ENCODE measurements at places on chromosomes 5 and 9.

DNA sequence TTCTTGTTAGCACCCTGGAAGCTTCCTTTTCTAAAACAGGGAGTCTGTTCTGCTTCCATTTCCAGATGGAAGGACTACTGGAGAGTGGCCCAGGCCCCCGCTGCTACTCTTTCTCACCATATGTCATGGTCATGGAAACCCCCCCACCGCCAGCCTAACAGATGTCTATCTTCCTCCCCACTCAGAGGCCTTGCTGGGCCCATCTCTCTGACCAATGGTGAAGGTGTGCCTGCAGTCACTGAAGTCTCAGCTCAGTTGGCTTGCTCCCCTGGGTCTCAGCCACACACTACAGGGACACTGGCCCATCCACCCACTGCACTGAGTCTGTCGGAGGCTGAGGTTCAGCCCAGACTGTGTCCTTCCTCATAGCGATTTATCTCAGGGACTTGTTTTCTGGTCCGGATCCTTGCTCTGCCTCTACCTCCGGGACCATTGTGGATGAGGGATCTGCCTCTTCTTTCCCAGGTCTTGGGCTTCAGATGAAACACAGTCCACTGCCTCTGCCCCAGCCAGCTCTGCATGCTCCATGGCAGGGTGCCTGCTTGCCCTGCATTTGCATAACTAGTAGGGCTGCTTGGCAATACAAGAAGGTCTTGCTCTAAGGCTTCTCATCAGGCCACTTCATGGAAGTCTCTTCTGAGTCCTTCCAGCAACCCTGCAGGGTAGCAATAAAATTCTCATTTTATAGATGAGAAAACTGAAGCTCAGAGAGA, 30.8 kb downstream of the GALNT12 start:
- no peak for DNase-seq

DNA sequence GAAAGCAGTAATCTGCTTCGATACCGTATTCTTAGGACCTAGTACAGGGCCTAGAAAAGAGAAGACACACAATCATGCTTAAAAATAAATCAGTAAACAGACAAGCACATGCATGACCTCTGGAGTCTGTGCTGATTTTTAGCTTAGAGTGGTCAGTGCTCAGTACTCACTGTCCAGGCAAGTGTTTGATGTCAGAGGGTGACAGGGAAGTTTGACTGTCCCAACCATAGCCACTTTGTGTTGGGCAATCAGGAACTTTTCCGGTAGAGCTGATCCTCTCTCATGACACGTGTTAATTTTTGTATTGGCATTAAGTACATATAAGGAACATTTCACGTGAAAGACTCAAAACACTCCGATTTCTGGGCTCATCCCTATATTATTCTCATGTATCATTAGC, 464.7 kb upstream of the KLF4 start:
- DNase-seq = no peak

- no peak for DNase-seq
Measured at GRCh38 chr5:132877938-132878337, 4.5 kb downstream of the LEAP2 start.

DNA sequence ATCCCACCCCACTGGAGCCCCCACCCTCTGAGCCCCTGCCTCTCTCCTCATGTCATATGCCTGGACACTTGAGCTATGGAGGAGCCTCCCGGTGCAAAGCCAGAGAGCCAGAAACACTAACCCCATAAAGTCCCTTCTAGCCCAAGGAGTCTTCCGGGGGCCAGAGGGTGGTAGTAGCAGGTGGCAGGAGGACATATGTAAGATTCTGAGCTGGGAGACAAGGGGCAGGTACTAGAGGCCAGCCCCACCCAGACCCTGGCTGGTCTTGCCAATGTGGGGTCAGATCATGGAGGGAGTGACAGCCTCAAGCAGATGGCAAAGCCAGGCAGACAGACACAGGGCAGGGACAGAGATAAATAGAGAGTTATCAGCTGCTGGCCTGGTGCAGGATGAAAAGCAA, 63.4 kb downstream of the PSD2 start:
- DNase-seq = no peak

GRCh38 chr9:72384710-72385485, 19.9 kb upstream of the ZFAND5 start:
- no peak for DNase-seq

DNA sequence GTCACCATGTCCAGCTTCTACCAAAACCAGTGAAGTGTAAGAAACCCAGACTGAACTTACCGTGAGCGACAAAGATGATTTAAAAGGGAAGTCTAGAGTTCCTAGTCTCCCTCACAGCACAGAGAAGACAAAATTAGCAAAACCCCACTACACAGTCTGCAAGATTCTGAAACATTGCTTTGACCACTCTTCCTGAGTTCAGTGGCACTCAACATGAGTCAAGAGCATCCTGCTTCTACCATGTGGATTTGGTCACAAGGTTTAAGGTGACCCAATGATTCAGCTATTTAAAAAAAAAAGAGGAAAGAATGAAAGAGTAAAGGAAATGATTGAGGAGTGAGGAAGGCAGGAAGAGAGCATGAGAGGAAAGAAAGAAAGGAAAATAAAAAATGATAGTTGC, 19.8 kb downstream of the IL7R start:
- no peak for DNase-seq

GRCh38 chr5:82351297-82351696, 73.1 kb upstream of the RPS23 start:
- no peak for DNase-seq

GRCh38 chr5:149153751-149154610, 12.7 kb downstream of the ABLIM3 start:
- no peak for DNase-seq

DNA sequence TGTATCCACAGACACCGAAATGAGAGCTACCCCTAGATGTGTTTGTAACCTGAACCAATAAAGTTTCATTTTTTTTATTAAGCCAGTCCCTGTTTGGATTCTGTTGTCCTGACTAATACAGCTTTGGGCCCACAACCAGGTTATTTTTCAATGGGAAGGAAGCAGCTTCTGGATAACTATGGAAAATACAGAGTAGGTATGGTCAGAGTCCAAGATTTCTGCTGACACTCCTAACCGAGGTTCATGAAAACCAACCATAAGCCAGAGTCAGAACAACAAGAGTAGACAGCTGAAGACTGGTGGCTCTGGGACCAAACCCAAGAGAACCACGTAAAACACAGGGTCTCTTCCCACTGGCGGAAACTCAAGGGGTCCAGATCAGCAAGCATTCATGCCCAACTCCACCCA, 10.8 kb downstream of the KLF9 start:
- no peak for DNase-seq

- DNase-seq = no peak
Measured at GRCh38 chr5:1507457-1507856, 16.3 kb downstream of the LPCAT1 start.

- peak; percentile 30 for DNase-seq
Measured at GRCh38 chr5:57117596-57117995, 56.3 kb upstream of the GPBP1 start.

- DNase-seq = no peak
Measured at GRCh38 chr5:65133477-65134110, 348.1 kb downstream of the ADAMTS6 start.

DNA sequence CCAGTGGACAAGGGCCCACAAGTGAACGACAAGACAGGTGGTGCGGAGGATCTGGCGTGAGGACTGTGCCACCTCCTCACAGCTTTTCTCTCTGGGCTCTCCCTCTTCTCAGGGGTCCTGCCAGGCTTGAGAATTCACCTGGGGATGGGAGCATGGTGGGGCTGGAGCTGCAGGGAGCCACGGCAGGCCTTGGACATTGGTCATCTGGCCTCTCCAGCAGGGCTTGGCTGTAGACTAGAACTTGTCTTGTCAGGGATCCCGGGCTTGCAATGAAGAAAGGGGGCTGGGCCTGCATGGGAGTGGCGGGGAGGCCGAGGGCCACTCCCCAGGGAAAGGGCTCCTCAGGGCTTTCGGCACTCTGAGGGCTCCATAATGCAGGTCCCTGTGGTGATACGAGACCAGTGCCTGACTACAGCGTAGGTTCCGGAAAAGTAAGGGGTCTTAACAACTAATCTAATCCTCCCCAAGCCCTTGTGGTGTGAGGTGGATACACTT, 126.7 kb downstream of the MACROH2A1 start:
- no peak for DNase-seq

DNA sequence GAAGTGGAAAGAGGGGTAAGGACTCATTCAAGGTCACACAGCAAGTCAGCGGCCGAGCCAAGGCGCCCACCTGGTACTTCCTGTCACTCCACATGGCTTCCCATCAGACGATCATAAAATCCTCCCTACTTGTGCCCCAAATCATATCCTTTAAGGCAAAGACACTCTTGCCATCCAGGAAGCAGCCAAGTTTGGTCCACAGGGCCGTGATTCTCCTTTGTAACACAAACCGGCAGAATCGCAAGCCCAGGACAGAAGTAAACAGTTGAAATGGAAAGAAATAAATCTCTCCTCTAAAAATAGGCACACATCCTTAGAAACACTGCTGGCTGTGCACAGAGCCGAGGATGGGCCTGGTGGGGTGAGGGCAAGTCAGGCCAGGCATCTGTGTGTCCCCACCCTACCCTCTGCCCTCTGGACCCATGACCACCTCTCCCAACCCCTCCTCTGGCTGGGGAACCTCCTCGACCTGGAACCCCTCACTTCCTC, 30.5 kb downstream of the TMOD1 start:
- no peak for DNase-seq

DNA sequence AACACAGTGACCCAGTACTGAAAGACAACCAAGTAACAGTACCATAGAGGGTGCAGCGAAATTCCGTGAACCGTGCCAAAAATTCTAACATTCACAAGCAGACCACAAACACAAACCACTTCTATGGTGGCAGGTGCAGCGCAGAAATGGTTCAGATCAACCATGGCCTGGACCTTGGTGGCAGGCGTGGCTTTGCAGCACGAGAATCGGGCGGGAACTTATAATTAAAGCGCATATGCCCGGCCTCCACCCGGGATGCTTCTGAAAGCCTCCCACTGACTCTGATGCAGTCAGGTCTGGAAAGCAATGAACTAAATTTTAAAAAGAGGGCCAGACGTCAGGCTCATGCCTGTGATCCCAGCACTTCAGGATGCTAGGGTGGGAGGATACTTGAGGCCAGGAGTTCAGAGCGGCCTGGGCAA, 68.0 kb upstream of the TBC1D9B start:
- no peak for DNase-seq

GRCh38 chr9:133823189-133824105, 85.3 kb upstream of the SARDH start:
- DNase-seq = no peak

DNA sequence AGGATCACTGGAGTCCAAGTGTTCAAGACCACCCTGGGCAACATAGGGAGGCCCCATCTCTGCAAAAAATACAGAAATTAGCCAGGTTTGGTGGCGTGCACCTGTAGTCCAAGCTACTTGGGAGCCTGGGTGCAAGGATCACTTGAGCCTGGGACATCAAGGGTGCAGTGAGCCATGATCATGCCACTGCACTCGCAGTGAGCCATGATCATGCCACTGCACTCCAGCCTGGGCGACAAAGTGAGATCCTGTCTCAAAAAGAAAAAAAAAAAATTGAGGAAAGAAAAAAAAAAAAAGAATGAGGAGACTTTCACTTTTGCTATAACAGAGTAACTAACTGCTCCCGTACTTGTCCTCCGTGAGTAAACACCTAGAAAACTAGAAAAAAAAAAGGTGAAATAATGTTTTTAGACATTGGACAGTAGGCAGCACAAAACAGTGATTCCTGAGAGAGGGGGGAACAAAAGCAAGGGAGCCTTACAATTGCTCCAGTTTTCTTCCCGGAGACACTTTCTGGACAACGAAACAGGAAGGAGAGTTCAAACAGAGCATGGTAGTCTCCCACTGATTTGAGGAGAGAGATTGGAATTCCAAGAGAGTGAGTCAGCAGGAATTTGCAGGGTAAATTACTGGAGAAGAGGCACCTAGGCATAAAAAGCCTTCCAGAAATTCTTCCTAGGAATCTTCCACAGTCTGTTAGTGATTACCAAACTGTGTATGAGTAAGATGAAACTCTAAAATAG, 6.9 kb upstream of the ZBTB5 start:
- DNase-seq = no peak

- DNase-seq = no peak
Measured at GRCh38 chr5:159420940-159421339, 90.7 kb upstream of the IL12B start.

DNA sequence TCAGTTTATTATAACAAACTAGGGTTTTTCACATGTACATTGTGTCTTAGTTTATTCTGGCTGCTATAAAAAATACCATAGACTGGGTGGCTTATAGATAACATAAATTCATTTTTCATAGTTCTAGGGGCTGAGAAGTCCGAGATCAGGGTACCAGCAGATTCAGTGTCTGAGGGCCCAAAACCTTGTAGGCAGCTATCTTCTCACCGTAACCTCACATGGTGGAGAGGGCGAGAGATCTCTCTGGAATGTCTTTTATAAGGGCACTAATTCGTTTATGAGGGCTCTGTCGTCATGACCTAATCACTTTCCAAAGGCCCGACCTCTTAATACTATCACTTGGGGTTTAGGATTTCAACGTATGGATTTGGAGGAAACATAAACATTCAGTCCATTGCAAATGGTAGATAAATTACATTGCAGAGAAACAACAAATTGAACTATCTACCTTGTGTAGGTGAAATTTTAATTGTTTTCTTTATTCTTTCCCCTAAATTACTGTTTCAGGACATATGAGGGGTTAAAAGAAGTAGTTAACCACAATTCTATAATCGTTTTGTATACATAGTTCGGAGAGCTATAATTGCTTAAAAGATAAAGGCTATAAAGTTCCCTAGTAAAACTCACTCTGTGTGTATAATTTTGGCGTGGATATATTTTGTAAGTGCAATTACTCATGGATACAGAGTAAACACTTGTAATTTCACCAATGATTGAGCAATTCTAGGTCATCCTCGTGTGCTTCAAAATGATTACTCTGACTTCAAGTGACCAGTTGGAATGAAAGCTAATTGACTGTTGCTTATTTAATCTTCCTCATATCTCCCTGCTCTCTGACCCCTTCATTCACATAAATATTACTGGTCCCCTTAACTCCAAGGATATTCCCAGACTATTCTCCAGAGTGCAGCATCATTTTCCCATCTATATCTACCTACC, 247.5 kb upstream of the TMEM161B start:
- DNase-seq = no peak

- DNase-seq = no peak
Measured at GRCh38 chr5:7925961-7926695, 57.2 kb downstream of the MTRR start.

GRCh38 chr9:80691229-80691628, 998.1 kb downstream of the TLE1 start:
- DNase-seq = no peak
